ENCODE measurements at places on chromosomes 11 and 22. TPM values are rescaled to one million over a fixed set of nuclear protein-coding genes. Genes with fewer than 3 reads are reported as not detected.

DNA sequence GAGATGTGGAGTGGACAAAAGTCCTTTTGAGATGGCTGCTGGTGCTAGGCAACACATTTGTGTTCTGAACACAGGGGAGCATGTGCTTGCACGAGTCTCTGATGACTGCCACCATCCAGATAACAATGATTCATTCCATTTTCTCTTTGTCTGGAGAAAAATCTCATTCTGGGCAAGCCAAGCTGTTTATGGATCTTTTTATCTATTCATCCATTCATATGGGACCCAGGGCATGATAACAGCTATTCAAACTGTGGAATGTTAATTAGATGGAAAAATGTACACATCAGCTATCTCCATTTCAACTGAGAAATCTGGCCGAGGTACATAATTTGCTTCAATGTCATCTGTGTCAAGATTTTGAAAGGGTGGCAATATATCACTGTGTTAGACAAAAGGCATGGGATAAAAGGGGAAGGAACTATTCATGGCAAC is 117.5 kb upstream of the ZBED5 start:
- H3K36me3 ChIP-seq, result no peaks in the 10 kb centered on the region
- H3K27ac ChIP-seq, result no peak overlapping the region
- peaks cover 22% of the 10 kb centered on the region for H3K27me3 ChIP-seq
- no peak overlapping the region for H3K4me3 ChIP-seq
- no peak for DNase-seq

DNA sequence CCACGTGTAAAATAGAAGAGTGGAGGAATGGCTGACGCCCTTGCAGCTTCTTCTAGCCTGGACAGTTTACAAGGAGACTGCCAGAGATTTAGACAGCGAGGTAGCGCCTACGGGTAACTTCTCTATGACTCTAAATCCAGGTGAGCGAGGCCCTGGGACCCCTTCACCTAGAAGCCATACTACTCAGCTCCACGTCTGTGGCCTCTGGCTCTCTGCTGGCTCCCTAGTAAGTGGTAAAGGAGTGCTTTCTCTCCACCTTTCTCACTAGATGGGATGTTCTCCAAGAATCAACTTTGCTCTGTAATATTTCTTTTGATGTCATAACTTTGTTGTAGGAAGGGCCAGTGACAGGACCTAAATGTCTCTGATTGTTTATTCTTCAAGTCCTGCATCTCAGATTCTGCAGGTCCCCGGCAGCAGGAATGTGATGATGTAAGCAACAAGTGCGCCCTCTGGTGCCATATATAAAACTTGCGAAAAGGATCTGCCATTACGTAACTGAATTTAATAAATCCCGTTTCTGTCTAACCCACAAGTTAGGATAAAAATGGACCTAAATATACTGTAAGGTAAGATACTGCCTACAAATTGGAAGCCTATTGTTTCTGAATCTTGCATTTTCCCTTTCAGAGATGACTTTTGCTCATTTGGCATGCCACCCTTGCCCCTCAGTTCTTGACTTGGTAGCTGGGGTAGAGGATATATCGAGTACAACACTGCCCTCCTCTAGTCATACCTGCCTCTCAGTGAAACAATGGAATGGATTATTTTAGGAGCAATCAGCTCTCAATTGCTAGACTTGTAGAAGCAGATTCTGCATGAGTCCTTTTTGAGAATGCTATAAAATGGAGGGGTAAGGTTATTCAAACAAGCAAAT is 11.0 kb upstream of the PTPN5 start:
- H3K4me1 ChIP-seq, result peaks cover 7% of the 10 kb centered on the region
- no peak overlapping the region for H3K27ac ChIP-seq
- H3K36me3 ChIP-seq, result no peaks in the 10 kb centered on the region
- H3K27me3 ChIP-seq, result peaks cover 55% of the 10 kb centered on the region
- DNase-seq, result peak; percentile 60

- no peak overlapping the region for H3K4me3 ChIP-seq
- H3K36me3 ChIP-seq, result no peaks in the 10 kb centered on the region
- H3K27me3 ChIP-seq, result no peaks in the 10 kb centered on the region
- no peaks in the 10 kb centered on the region for H3K4me1 ChIP-seq
- no peak for DNase-seq
Measured at GRCh38 chr11:111360150-111361043, 18.7 kb downstream of the POU2AF1 start.

DNA sequence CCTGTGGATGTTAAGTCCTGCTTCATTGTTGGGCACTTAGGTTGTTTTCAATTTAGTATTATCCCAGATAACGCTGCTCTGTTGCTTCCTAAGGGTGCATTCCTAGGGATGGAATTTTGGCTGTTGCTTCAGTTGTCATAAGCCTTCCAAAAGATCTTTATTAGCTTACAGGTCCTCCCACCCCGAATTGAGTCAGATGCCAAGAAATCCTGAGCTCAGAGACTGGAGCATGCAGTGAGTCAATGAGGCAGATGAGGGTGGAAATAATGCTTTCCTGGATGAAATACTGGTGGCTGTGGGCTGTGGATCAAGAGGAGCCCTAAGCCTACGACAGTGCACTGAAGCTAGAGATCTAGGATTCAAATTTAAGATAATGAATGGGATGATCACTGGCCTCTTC is 10.7 kb upstream of the IL18BP start:
- H3K4me1 ChIP-seq, result peaks cover 23% of the 10 kb centered on the region
- DNase-seq, result no peak
- H3K36me3 ChIP-seq, result peaks cover 8% of the 10 kb centered on the region

- peaks cover 49% of the 10 kb centered on the region for H3K4me1 ChIP-seq
- peaks cover 20% of the 10 kb centered on the region for H3K27me3 ChIP-seq
- peaks cover 3% of the 10 kb centered on the region for H3K36me3 ChIP-seq
Measured at GRCh38 chr11:10451426-10452116, 3.5 kb upstream of the AMPD3 start.

DNA sequence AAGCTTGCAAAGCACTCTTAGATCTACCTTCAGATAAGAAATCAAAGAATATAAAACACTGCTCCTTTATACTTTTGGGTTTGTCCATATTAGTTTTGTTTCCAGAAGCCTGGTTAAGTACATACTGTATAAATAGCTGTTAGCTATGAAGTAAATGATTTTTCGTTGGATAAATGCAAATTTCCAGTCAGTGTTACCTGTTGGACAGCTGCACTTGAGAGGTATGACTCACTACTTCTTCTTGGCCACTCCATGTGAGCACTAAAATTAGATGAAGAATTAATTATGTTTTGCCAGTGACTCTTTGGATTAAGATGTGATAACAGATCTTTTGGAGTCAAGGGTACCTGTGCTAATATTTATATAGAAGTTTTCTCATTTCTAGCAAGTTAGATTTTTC is 9.5 kb upstream of the TSG101 start:
- no peak for DNase-seq
- no peak overlapping the region for H3K27ac ChIP-seq
- no peak overlapping the region for H3K4me3 ChIP-seq
- H3K36me3 ChIP-seq, result peaks cover 7% of the 10 kb centered on the region
- H3K4me1 ChIP-seq, result no peaks in the 10 kb centered on the region

DNA sequence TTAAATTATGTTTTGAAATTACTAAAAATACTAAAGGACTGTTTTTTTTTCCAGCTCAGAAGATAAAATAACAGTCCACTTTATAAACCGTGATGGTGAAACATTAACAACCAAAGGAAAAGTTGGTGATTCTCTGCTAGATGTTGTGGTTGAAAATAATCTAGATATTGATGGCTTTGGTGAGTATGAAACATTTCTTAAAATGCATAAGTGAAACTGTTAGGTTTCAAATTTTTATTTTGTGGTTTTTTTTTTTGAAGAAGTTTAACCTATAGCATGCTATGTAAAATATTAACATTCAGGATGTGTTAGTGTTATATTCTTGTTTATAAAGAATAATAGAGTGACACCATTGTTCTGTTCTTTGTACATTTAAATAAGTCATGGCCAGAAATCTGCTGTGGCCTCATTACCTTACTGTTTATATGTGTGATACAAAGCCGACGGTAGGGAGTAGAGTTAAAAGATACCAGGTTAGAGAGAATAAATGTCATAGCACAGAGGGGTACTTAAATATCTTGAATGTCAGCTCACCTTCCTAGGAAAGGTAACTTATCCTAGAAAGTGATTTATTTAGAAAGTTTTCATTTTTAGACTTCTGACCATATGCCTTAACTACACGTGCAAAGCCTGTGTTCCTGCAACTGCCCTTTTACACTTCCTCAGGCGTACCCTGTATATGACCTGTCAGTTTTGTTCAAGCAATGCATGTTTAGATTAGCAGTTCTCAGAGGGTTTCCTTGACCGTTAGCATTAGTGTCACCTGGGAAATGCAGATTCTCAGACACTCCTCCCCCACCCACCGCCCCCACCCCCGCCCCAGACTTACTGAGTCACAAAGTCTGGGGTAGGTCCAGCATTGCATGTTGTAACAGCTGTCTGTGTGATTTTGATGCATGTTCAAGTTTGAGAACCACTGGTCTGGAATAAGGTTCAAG is 6.3 kb downstream of the FDX1 start:
- H3K4me1 ChIP-seq, result peaks cover 58% of the 10 kb centered on the region
- DNase-seq, result no peak
- no peak overlapping the region for H3K4me3 ChIP-seq
- H3K27me3 ChIP-seq, result no peaks in the 10 kb centered on the region

- H3K4me1 ChIP-seq, result peaks cover 40% of the 10 kb centered on the region
- no peak overlapping the region for H3K4me3 ChIP-seq
- DNase-seq, result no peak
Measured at GRCh38 chr11:65491614-65492386, 7.0 kb upstream of the MALAT1 start.

DNA sequence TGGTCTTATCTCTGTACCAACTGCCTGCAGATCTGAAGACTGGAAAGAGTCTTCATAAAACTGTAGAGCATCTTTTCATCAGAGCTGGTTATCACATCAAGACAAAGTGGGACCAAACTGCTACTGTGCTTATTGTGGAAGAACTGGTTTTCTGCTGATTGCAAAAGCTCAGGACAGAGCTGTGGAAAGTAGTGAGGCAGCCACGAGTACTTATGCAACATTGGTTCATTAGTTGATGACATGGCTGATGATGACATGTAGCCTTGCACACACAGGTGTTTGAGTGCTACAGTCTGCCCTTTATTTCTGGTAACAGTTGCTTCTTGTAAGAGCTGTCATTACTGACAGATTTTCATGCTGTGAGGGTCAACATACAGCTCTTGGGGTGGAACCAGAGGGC is 185.4 kb upstream of the GUCY1A2 start:
- no peak overlapping the region for H3K27ac ChIP-seq
- H3K4me3 ChIP-seq, result no peak overlapping the region
- no peaks in the 10 kb centered on the region for H3K36me3 ChIP-seq
- no peak for DNase-seq

GRCh38 chr11:6755303-6755952 is 16.3 kb downstream of the OR2AG2 start:
- H3K4me1 ChIP-seq, result peaks cover 5% of the 10 kb centered on the region
- peak; percentile 51 for DNase-seq
- H3K27me3 ChIP-seq, result peaks cover 1% of the 10 kb centered on the region
- H3K36me3 ChIP-seq, result no peaks in the 10 kb centered on the region
- H3K27ac ChIP-seq, result no peak overlapping the region

DNA sequence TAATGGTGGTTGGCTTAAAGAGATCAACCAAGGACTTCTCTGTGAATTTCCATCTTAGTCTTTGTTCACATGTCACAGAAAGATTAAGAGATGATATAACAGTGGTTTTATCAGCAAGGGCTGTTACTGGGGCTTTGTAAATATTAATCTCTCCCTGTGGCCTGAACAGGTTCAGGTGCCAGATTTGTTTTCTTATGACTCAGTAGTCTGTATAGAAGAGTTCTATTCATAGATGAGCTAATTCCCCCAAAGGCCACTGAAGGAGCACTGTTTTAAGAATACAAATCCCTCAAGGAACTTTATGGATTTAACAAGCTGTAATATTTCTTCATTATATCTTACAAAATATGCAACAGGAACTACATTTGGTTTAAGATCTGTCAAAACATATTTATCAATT is 50.4 kb downstream of the TCP11L1 start:
- DNase-seq, result no peak
- no peaks in the 10 kb centered on the region for H3K27me3 ChIP-seq
- no peak overlapping the region for H3K4me3 ChIP-seq
- no peak overlapping the region for H3K27ac ChIP-seq
- H3K36me3 ChIP-seq, result peaks cover 35% of the 10 kb centered on the region

DNA sequence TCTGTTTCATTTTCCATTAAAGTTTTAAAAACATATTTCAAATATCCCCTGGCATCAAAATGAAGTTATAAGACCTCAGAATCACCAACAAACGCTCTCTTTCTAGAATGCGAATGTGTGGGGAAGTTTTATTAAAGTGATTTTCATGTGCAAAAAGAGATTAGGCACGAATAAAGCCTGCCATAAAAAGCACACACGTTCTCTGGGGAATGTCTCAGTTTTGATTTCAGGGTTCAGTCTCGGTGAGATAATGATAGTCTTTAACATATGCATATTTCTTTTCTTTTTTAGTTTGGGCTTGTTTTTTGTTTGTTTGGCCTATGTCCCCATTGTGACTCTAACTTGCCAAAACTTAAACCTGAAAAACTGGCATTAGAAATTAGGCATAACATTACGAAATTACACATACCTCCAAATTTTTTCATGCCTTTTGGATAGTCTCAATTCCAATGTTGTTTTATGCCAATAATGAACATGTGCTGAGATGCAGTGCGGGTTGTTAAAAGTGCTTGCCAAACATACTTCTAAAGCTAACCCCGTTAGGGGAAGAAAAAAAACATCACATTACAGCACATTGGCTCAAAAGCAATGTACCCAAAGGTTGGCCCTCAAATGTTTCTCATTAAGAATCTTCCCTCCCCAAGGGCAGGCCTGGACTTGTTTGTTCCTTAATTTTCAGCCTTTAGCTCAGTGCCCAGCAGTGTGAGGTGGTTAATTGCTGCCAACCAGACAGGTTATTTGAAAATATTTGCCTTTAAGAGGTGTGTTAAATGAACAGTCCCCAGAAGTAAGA is 33.2 kb upstream of the FBLN1 start:
- peaks cover 20% of the 10 kb centered on the region for H3K27me3 ChIP-seq
- H3K27ac ChIP-seq, result no peak overlapping the region
- no peak overlapping the region for H3K4me3 ChIP-seq

DNA sequence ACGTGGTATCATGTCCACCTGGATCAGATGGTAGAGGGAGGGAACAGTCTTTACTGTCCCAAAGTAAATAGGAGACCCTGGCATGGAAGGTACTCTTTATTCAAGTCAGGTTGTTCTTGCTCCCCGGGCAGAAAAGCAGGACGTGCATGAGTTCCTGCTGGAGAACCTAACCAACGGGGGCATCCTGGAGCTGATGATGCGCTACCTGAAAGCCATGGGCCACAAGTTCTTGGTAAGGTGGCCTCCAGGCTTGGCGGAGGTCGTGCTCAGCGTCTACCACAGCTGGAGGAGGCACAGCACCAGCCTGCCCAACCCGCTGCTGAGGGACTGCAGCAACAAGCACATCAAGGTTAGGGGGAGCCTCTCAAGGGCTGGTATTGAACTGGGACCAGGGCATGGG is 48.7 kb downstream of the CABIN1 start:
- peak overlapping the region; percentile 59 for H3K27ac ChIP-seq
- no peaks in the 10 kb centered on the region for H3K27me3 ChIP-seq
- H3K36me3 ChIP-seq, result peaks cover 59% of the 10 kb centered on the region
- no peak for DNase-seq

SULT4A1 gene
- not detected for total RNA-seq

HBD gene
- not detected for total RNA-seq

HNRNPUL2 gene
- 61.6 TPM for total RNA-seq

MARK2 gene
- 57.2 TPM for total RNA-seq

MRGPRE gene
- not detected for total RNA-seq

DGAT2 gene
- 1.8 TPM for total RNA-seq

BDNF gene
- not detected for total RNA-seq

GAL gene
- not detected for total RNA-seq
